Stimulated activated CD8-positive, alpha-beta memory T cell treated with anti-CD3 and anti-CD28 coated beads, Interleukin-15, amount 100 ng/mL, for 24 hours (primary cell): ENCODE measurements at places on chromosomes 16 and 17.

GRCh38 chr17:8753976-8754440, 4.3 kb downstream of the SPDYE4 start:
- no peak for DNase-seq

DNA sequence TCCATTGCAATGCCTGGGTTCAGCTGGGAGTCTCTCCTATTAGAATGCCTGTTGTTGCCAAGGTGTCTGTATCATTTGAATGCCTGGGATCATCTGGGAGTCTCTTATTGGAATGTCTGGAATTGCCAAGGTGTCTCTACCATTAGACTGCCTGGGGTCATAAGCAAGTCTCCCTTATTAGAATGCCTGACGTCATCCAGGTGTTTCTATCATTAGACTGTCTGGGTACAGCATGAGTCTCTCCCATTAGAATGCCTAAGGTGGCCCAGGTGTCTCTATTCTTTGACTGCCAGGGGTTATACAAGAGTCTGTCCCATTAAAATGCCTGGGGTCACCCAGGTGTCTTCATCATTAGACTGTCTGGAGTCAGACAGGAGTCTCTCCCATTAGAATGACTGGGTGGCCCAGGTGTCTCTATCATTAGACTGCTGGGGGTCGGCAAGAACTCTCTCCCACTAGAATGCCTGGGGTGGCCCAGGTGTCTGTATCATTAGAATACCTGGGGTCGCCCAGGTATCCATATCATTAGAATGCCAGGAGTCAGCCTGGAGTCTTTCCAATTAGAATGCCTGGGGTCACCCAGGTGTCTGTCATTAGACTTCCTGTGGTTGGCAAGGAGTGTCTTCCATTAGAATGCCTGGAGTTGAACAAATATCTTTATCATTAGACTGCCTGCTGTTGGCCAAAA, 2274.0 kb downstream of the TP53TG3F start:
- DNase-seq, result no peak

GRCh38 chr17:73163043-73163442, 1.8 kb upstream of the SSTR2 start:
- DNase-seq, result no peak

- no peak for DNase-seq
Measured at GRCh38 chr16:31141489-31142108, 6.1 kb upstream of the PRSS8 start.

DNA sequence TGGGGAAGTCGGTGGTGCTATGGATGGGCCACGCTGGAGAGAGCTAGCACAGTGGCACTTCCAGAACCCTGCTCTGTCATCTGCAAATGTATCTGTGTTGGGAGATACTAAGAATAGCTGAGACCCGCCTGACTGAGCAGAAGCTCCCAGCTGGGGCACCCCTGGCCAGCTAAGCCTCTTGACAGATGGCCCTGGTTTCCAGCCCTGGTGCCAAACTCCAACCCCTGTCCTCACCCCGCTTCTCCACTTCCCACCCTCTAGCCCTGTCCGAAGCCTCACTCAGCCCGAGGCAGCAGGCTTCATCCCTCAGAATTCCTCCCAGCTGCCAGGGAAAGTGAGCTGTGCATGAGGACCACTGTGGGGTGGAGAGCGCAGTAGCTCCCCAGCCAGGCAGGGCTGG, 124.4 kb downstream of the CCDC144A start:
- no peak for DNase-seq

GRCh38 chr17:49926886-49927285, 42.1 kb upstream of the DLX4 start:
- no peak for DNase-seq

DNA sequence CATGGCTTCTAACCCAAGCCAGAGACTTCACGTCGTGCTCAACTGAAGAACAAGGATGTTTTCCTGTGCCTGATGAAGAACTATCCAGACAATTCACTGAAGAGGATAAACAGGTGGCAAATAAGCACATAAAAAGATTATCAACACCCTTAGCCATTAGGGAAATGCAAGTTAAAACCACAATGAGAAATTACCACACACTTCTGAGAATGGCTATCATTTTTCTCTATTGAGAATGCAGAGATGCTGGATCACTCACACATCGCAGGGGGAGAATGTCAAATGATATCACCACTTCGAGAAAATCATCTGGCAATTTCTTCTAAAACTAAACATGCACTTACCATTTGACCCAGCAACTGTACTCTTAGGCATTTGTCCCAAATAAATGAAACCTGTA, 162.8 kb downstream of the IRX3 start:
- no peak for DNase-seq

- no peak for DNase-seq
Measured at GRCh38 chr17:8047769-8048110, 8.9 kb downstream of the ALOX15B start.

DNA sequence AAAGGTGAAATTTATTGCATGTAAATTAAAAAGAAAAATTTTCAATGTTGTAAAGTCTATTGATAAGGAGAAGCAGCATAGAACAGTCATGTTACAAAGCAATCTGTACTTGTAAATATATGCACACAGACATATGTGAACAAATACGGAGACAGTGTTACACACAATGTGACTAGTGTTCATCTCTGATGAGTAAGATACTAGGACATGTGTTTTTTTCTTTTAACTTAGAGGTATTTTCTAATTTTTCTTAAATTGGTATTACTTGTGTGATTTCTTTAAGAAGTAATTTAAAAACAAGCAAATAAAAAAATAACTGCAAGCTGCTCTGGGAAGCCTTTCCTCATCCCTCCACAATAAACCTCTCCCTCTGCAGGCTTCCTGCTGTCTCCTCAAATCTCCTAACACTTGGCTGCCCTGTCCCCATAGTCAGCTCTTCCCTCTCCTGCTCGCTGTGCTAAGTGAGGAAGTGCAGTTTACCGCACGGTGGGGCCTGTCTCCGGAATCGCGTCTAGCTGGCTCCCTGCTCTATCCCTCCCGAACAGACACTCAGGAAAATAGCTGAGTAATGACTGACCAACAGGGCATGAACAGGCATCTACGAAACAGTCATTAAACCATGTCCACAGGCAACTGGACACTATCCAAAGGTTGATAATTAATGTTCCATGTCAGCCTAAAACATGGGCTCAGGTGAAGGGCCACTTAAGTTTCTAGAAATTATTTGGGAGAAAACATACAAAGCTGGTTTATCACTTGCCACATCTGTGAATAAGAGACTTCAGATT, 35.9 kb downstream of the CMTM4 start:
- no peak for DNase-seq

GRCh38 chr16:17519101-17519955, 48.6 kb upstream of the XYLT1 start:
- DNase-seq, result no peak

- no peak for DNase-seq
Measured at GRCh38 chr16:84014570-84015327, 27.8 kb downstream of the SLC38A8 start.

- no peak for DNase-seq
Measured at GRCh38 chr16:27962197-27962596, 101.3 kb downstream of the GSG1L start.

- DNase-seq, result no peak
Measured at GRCh38 chr17:42563950-42564349, 2.0 kb downstream of the COASY start.

DNA sequence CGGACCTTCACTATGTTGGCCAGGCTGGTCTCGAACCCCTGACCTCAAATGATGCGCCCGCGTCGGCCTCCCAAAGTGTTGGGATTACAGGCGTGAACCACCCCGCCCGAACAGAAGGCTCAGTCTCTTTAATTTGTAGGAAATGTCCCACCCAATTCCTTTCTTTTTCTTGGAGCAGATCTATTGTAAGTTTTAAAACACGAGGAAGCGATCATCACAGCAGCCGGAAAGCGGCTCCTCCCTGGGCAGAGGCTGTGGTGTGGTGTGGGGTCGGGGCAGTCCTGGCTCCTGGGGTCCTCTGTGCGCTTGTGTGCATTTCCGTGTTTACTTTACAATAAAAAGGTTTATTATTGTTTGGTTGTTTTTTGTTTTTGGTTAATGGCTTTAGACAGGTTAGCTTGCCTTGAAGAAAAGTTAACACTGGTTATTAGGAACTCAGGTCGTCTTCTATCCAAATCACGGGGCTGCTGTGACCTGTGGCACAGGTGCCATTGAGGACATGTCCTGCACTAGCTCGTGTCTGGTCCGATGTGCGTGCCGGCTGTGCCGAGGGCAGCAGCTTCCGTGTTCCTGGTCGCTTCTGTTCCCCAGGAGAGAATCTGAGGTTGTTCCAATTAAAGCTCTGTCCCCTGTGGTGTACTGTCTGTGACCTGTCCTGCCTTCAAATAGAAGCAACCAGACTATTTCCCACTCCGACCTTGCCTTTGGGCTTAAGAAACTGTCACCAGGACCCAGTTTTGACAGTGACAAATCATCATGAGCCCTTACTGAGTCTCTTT, 83.1 kb downstream of the SEC14L1 start:
- no peak for DNase-seq

DNA sequence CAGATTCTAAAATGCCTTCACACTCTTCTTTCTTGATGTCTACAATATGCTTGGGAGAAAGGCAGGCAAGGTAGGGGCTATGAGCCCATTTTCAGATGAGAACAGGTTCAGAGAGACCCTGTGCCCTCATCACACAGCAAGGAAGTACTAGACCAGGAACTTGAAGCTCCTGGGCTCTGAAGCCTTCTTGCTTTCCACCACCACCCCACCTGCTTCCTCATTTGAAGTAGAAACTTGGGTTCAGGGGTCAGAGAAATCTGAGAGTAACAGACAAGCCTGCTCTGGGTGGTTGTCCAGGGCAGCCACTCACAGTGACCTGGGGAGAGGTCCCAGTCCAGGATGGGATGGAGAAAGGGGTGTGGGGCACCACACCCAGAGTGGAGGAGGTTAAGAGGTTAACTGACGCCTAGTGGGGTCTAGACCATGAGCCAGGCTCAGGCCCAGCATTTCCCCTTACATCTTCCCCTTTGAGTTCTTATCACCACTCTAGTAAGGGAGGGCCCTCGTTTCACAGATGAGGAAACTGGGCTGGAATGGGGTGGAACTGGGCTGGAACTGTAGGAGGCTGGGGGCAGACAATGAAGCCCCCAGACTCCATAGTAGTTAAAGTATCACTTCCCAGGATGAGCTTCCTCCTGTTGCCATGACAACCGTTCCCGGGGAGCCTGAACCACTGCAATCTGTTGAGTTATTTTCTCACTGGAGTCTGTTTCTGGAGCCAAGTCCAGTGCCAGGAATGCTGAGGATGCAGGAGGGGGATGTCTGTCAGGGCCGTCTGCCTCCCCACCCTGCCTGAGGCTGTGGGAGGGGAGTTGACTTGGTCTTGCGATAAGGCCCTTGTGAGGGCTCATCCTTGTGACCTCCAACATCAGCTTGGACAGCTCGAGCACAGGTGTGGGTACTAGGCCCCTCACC, 16.2 kb upstream of the PHF12 start:
- DNase-seq, result no peak

- no peak for DNase-seq
Measured at GRCh38 chr16:66081775-66082366, 284.6 kb upstream of the CDH5 start.

DNA sequence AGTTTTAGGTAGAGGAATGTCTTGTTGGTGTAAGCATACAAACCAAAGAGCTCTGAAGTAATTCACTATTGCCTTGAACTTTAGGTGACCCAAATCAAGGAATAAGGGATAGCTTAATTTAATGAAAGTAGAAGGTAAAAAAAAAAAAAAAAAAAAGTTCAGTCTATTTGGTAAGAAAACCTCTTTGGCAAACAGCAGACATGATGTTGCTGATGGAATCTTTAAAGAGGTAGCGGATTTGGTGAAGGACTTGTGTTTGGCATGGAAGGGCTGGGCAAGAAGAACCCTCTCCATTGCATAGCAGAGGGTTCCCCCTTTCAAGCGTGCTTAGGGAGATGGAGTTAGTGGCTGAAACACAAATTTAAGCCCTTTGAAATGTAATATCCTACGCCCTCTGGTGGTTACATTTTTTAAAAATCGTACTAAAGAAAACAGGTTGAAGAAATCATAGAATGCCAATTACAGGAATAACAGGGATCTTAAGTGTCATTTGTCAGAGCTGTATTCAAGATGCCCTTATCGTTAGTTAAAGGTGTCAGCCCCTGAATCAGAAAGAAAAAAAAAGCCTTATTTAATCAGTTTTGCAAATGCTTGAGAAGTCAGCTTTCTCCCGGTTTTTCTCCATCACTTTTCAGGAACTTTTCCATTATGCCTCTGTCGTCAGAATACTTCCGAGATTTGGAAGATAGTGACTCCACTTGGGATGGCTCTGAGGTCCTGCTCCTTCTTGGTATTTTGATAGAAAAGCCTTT, 383.1 kb downstream of the KCNJ2 start:
- DNase-seq, result no peak

DNA sequence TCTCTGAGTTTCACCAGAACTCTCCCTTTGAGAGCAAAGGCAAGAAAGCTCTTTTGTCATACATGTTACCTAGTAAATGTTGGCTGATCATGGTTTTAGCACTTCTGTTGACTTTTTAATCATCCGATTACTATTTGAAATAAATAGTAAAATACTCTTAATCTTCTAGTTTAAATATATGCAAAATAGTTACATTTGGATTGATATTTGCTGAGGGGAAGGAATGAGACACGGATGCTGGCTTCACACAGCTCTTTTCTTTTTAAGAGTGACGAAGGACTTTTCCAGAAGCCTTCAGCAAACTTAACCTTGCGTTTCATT, 9.4 kb downstream of the NFATC3 start:
- no peak for DNase-seq

DNA sequence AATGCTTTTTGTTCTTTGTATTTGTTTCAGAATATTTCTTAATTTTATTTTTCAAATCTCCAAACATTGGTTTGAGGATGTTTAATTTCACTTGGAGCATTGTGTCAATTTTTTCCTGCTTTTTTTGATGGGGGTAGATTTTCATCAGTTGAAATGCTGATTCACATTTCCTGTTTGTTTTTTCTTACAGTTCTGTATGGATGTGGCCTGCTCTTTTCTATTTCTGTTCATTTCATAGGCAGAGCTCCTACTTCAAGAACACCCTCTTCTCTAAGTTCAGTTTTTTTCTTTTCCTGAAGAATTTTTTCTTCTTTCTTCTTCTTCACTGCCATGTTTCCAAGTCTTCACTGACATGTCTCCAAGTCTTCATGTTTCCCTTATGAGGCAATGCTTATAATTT, 8.8 kb downstream of the MBTD1 start:
- no peak for DNase-seq

GRCh38 chr16:88705076-88705684, 1.0 kb downstream of the RNF166 start:
- no peak for DNase-seq

GRCh38 chr16:22330326-22330725, 33.1 kb downstream of the POLR3E start:
- no peak for DNase-seq

GRCh38 chr16:67199808-67200198, 872 bp downstream of the ELMO3 start:
- DNase-seq, result no peak

GRCh38 chr16:69773260-69773947, 11.3 kb downstream of the WWP2 start:
- DNase-seq, result no peak

- DNase-seq, result no peak
Measured at GRCh38 chr16:64297863-64298600, 823.8 kb downstream of the CDH11 start.

- DNase-seq, result no peak
Measured at GRCh38 chr17:39183720-39184119, 13.7 kb downstream of the CACNB1 start.

- DNase-seq, result no peak
Measured at GRCh38 chr17:44601539-44601938, 44.3 kb downstream of the FZD2 start.

- no peak for DNase-seq
Measured at GRCh38 chr16:17293813-17294558, 176.8 kb downstream of the XYLT1 start.
